ENCODE measurements at places on chromosomes 13 and 19.

GRCh38 chr19:33295621-33296487, 6.5 kb downstream of the CEBPA start:
- no peak for DNase-seq

DNA sequence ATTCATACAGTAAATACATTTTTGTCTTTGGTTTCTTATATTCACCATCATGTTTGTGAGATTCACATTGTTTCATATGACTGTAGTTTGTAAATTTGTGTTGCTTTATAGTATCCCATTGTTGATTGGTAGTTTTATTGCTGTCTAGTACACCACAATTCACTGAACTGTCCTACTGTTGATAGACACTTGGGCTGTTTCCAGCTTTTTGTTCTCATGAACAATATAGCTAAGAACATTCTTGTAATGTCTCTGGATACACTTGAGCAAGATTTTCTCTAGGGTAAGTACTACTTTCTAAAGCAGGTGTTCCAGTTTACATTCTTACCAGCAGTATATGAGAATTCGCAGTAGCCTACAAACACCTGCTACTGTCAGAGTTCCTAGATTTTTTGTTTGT, 37.8 kb downstream of the SKA3 start:
- no peak for DNase-seq

DNA sequence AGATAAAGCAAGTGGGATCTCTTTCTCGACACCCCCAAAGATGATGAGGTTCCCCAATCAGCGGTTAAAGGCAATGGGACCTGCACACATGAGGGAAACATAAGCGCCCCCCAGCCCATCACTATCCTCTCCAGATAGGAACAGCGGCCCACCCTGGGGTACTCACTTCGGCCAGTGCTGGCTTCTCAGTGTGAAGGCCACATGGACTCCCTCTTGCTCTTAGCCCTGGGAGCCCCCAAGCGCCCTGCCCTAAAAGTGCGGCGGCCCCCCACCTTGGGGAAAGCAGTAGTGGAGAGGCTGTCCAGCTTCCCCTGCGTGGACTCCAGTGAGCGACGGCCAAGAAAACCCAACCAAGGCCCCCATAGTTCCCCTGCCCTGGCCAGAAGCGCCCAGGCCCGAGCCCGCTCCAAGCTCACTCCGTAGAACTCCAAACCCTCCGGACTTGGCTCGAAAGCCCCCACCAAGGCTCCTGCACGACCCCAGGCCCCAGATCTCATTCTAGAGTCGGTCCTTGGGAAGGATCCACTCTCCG, 1.0 kb downstream of the CACNA1A start:
- DNase-seq = no peak

DNA sequence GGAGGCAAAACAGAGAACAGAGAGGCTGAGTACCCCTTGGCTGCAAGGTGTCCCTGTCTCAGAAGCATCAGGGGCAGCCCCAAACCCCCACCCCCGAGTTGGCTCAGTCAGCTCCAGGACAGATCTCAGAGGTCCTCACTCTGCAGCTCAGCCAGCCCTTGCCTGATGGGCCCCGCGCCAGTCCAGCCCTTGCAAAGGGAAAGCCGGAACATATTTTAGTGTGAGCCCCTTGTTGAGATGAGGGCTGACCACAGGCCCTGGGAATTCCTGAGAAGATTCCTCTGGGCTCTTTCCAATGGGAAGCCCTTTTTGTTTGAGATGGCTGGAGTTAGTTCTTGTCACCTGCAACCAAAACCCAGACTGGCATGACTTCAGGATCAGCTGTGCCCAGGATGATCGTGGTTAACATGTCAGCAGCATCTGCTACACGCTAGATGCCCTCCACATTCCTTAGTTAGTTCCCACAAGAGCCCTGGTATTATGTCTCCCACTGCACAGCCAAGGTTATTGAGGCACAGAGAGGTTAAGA, 33.9 kb upstream of the CCNE1 start:
- no peak for DNase-seq

DNA sequence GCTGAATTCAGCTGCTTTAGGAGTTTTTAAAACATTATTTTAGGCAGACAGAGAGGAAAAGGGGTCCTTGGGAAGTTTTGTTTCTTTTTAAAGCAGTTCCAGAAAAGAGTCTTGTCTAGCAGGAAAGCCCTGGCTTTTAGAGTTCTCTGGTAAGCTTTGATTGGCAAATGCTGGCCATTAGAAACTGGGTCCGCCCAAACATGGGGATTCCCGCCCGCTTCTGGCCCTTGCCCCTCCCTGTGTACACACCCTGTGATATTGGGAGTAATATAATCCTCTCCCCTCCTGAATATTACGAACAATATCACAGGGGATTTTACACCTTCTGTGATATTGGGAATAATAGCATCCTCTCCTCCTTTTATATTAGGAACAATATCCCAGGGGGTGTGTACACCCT, 58.9 kb downstream of the ERICH4 start:
- no peak for DNase-seq

DNA sequence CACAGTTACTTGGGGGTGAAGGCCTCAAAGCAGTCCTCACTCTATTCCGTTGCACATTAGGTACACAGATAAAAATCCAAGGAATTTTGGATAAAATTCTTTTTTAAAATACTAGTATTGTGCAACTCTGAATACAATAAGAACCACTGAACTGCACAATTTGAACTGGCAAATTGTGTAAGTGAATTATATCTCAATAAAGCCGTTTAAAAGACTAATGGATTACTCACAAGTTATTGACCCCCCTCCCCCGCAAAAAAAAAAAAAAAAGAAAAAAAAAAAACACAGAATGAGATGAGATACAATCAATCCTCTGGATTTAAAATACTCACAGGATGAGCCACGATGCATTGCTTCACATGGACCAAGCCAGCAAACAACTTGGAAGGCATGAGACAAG, 86.4 kb downstream of the CRYL1 start:
- no peak for DNase-seq

DNA sequence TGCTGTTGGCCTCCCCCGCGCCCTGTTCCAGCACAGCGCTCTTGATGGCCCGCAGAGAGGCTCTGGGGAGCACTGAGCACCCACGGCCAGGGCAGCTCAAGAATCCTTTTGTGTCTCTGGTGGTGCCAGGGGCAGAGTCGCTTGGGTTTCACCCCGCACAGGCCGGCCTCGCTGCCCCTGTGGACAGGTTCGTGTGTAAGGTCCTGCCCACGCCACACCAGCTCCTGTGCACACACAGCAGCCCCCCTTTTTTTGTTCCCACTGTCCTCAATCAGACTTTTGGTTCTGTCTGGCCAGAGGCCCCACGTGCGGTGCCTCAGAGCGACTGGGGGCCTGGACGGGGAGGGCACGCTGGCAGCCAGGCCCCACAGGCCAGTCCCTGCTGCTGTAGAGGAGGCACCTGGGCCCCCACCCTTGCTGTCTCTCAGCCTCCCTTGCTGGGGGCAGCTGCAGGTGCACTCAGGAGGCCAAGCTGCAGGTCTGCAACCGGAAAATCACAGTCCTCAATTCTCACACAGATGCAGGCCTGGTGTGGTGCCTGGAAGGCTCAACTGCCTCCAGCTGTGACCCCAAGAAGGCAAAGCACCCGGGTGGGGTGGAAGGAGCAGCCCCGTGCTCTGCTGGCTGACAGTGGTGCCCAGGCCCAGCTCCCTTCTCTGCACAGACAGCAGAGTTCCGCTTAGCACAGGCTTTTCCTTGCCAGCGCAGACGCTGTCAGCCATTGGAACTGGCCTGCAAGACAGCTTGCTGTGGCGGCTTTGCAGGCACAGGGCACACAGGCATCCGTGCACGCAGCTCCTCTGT, 12.6 kb upstream of the F7 start:
- DNase-seq = no peak

GRCh38 chr19:4494691-4495064, 22.6 kb downstream of the HDGFL2 start:
- no peak for DNase-seq

Measured in CD4-positive, alpha-beta T cell treated with Interleukin-15 for 1 hour (primary cell).